Stimulated activated CD8-positive, alpha-beta memory T cell treated with anti-CD3 and anti-CD28 coated beads, Interleukin-15, amount 100 ng/mL, for 48 hours (primary cell): ENCODE measurements at places on chromosomes 5 and 9.
A peak's percentile ranks its signal among the peaks of the same experiment; 100 is the strongest.

GRCh38 chr5:160991205-160991604 is 139.2 kb upstream of the ATP10B start:
- no peak for DNase-seq

- DNase-seq = no peak
Measured at GRCh38 chr9:93131599-93132286, 2.3 kb downstream of the NINJ1 start.

DNA sequence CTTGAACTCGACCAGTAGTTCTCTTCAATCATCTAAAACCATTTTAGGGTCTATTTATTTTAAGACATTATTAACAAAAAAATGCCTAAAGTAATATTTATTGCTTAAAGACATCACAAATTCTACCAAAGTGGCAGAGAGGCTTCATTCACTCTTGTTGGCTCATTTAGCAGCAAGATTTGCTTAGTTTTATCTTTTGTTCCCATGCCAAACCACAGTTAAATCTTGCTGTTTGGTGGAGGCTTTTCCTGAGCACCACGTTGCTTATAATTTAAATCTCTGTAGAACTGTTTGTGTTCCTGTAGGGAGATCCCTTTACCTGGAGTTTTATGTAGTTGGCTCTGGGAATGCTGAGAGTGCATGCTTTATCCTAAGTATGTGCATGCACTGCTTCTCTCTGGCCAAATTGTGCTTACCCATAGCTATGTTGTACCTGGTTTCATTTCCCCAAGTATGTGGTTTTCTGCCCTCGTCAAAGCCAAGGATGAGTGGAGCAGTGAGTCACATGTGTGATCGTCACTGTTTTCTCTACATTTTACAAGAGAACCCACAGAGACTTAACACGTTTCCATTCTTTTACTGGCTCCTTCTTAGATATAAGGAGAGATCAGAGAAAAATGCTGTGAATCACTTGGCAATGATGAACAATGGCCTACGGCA is 42.1 kb upstream of the MAST4 start:
- DNase-seq = peak; percentile 30

DNA sequence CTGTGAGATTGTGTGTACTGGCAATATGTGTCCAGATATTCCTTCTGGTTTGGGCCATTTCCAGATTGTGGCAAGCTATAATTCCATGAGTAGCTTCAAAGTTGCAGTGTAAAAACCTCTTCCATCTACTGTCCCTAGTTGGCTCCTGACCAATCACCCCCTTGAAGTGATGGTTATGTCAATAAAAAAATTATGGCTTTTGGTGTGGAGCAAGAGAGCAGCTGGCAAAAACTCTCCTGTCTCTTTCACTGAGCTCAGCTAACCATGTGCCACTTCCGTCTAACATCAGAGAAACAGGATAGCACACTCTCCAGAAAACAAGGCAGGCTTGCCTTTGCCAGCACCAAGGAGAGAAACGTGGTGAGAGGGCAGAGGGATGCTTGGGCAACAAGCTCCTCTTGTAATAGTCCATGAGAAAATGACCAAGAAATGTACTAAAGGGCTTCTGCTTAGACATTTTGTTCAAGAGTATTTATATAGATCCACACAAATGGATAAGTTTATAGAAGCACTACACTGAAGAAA is 914.4 kb upstream of the SEMA6A start:
- no peak for DNase-seq
